ENCODE measurements at places on chromosomes 6 and 20.
A peak's percentile ranks its signal among the peaks of the same experiment; 100 is the strongest.

- no peak for DNase-seq
Measured at GRCh38 chr6:96110878-96111277, 95.1 kb downstream of the FUT9 start.

DNA sequence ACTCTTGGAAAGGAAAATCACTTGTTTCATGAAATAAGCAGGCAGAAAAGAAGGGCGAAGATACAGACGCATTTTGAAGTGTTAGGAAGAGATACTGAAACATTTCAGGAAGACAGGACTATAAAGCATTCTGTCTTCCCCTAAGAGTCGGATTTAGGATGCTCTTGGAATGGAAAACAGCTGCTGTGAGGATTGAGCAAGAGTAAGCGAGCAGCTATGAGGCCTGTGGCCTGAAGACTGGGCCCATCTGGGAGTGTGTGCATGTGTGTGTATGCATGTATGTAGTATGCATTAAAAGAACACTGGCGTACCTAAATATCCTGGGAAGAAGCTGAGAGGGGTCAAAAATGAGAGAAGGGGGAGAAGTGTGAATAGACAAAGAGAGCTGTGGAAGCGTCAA lies 83.6 kb downstream of the SIM1 start:
- no peak for DNase-seq

GRCh38 chr6:125471667-125472066 lies 169.9 kb upstream of the HDDC2 start:
- DNase-seq = no peak

DNA sequence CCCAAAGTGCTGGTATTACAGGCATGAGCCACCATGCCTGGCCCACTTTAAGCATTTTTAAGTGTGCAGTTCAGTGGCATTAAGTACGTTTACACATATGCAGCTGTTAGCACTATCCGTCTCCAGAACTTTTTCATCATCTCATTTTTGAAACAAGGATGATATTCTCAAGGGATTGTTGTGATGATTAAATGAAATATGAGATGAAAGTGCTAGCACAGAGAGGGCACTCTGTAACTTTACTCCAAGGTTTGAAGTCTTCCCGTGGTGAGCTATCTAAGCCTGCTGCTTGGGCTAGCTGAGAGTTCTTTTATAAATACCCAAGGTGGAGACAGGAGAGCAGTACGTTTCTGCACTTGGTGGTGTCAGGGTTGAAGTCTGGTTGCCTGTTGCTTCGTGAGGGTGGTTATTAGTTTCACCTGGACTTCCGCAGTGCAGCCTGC lies 6.6 kb downstream of the TM9SF4 start:
- no peak for DNase-seq

GRCh38 chr6:36032261-36032660 lies 4.7 kb downstream of the MAPK14 start:
- no peak for DNase-seq

DNA sequence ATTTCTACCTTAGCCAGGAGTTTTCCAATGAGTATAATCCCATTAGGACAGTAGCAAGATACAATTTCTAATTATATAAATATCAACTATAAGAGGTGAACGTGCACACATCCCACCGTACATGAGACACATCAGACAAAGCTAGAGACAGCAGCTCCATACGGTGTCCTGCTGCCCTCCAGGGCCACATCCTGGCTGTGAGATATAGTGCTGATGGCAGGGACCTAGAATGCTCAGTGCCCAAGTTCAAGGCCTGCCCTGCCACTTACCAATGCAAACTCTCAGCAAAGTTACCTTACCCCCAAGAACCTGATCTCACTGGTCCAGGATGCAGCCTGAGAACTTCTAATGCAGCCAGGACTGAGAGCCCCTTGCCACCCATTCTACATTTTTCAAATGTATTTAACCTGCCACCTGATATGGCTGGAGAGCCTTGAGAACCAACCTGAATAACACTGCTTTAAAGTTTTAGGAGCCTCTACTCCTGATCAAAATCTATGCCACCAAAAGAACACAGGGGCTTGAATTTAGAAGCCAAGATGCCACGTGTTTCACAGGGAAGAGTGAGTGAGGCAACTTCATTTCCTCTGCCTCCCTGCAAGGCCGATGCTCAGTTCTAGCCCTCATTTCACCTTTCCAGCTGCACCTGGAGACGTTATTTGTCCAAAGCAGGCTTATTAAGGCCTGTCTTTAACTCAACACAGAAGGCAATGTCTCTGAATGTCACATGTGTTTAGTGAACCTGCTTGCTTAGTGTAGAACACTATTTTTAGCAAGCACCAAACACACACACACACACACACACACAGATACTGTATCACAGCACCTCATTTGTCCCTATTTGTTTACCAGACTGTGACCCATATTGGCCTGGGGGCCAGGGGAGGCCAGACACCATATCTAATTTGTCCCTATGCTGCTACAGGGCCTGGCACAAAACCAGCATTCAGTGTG lies 6.1 kb downstream of the NFATC2 start:
- no peak for DNase-seq

DNA sequence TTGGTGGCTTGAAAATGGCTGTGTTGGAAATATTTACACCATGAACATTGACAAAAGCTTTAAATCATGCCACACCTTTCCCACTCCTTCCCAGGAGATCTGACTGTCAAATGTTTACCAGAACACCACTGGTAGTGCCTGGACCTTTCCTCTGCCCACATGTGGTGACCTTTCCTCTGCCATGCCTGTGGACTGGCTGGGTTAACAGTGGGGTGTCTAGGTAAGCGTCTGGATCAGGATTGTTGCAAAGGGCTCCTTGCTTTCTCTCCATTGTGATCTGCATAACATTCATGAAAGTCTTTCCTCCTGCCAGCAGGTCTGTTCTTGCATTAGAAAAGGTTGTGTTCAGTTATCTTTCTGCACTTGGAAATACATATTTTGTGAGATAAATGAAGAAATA lies 572.7 kb downstream of the DHX35 start:
- no peak for DNase-seq

DNA sequence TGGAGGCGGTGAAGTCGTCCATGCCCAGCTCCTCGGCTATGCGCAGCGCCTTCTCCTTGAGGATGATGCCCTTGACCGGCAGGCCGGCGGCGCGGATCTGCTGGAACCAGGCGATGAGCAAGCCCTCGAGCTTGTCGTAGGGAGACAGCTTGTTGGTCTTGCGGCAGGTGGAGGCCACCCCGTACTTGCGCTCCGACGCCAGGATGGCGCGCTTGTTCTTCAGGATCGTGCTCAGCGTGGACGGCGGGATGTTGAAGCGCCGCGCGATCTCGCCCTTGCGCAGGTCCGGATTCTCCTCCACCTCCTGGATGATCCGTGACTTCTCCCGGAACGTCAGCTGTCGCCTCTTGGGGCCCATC lies 435 bp downstream of the CENPB start:
- DNase-seq = peak; percentile 80
